Left lung (tissue), 14 donors: ENCODE measurements at places on chromosomes 12 and 14. TPM values are rescaled to one million over a fixed set of nuclear protein-coding genes. Genes with fewer than 3 reads are reported as not detected.

DNA sequence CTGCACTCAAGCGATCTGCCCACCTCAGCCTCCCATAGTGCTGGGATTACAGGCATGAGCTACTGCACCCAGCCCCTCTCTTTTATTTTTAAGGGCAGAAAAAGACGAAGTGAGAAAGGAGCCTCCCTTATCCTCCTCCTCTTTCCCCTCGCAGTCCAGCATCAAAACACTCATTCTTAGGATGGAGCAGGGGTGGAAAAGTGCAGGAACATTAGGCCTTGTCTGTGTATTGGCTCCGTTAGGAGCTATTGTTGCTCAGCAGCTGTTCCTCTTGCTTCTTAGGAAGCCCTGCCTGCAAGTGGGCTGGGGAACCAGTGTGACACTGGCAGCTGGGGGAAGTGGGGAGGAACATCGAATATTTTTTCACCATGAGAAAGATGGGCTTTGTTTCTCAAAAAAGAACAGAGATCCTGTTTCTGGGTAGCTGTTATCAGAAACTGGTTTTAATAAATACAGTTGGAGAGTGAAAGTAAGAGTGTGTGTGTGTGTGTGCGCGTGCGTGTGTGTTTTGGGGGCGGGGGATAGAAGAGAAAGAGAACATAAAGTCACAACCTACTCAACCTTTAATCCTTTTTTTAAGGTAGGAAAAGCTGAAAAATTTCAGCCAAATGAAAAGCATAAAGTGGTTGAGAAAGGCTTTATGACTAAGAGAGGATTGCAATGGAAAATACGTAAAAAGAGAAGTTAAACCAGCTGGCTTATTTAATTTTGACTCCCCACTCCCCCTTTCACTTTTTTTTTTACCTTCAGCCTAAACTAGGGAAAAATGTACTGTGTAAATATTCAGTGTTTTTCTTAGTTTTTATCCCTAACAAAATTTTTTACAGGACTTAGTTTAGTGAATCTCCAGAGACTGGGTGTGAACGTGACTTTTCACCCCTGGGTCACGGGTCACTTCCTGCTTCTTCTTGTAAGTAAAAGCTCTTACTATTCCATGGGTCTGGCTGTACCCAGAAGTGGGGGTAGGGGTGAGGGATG lies 197.2 kb upstream of the PLEKHG7 start:
- peak overlapping the region; percentile 82 for H3K27ac ChIP-seq
- no peak for DNase-seq
- no peaks in the 10 kb centered on the region for H3K36me3 ChIP-seq
- H3K27me3 ChIP-seq, result no peaks in the 10 kb centered on the region
- peaks cover 46% of the 10 kb centered on the region for H3K4me1 ChIP-seq

DNA sequence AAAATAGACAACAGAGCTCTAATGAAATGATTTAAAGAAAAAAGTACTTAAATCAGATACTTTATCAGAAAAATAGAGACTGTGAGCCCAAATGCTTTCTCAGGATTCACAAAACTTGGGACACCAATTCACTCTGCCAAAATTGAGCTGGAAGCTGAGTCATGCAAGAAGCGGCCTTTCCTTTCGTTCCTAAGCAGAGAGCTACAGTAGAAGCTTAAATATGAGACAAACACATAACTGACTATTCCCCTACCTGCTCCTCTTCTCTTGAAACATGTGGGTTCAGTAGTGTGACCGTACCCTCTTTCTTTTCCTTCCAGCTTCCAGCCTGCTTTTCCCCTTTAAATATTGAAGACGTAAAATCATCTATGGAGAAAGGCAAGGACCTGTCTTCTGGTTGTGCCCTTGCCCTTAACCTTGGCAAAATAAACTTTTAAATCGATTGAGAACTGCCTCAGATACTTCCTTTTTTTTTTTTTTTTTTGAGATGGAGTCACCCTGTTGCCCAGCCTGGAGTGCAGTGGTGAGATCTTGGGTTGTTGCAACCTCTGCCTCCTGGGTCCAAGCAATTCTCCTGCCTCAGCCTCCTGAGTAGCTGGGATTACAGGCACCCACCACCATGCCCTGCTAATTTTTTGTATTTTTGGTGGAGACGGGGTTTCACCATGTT lies 4.4 kb upstream of the SDS start:
- H3K27ac ChIP-seq, result no peak overlapping the region
- H3K4me1 ChIP-seq, result no peaks in the 10 kb centered on the region
- H3K4me3 ChIP-seq, result no peak overlapping the region
- H3K36me3 ChIP-seq, result no peaks in the 10 kb centered on the region

The GRIN2B gene
- 0.17 TPM for total RNA-seq

GRCh38 chr12:101592921-101593320 lies 1.9 kb upstream of the MYBPC1 start:
- H3K4me3 ChIP-seq, result no peak overlapping the region
- H3K27me3 ChIP-seq, result no peaks in the 10 kb centered on the region
- H3K4me1 ChIP-seq, result no peaks in the 10 kb centered on the region
- no peaks in the 10 kb centered on the region for H3K36me3 ChIP-seq

The SLC25A21 gene
- total RNA-seq, result 1.0 TPM

The CCT2 gene
- total RNA-seq, result 156 TPM

The ABCD2 gene
- 0.52 TPM for total RNA-seq

GRCh38 chr12:15726027-15726877 lies 62.9 kb downstream of the EPS8 start:
- no peak overlapping the region for H3K4me3 ChIP-seq
- no peaks in the 10 kb centered on the region for H3K36me3 ChIP-seq
- no peak overlapping the region for H3K27ac ChIP-seq
- DNase-seq, result no peak
- H3K27me3 ChIP-seq, result no peaks in the 10 kb centered on the region
